ENCODE measurements at places on chromosomes 12 and 14.
A peak's percentile ranks its signal among the peaks of the same experiment; 100 is the strongest.

- no peak for DNase-seq
These were observed 18.8 kb upstream of the FAIM2 start for GRCh38 chr12:49922349-49923034.

DNA sequence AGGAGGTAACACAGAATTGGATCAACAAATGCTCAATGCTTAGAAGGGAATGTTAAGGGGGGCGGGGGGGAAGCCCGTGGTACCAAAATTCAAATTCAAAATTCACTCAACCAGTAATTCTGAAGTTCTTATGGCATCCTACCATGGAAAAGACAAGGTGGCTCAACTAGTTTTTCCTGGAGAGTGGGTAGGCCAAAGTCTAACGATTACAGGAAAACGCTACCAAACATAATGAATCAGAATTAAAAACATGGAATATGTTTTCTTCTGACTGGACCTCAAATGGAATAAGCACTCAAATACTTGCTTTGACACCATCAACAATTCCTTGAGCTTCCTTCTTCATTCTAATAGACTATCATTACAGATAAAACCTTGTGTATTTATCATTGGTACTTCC lies 2.3 kb downstream of the NACA start:
- DNase-seq = no peak

- DNase-seq = no peak
These were observed 8.8 kb upstream of the LGR5 start for GRCh38 chr12:71430756-71431155.

GRCh38 chr12:130126023-130126432 lies 36.2 kb upstream of the FZD10 start:
- DNase-seq = no peak

- DNase-seq = no peak
These were observed 854.7 kb downstream of the TMTC2 start for GRCh38 chr12:83541446-83541845.

GRCh38 chr12:6426882-6427671 lies 17.7 kb upstream of the CD27 start:
- peak; percentile 84 for DNase-seq

GRCh38 chr12:109462868-109463692 lies 14.0 kb downstream of the KCTD10 start:
- DNase-seq = no peak

DNA sequence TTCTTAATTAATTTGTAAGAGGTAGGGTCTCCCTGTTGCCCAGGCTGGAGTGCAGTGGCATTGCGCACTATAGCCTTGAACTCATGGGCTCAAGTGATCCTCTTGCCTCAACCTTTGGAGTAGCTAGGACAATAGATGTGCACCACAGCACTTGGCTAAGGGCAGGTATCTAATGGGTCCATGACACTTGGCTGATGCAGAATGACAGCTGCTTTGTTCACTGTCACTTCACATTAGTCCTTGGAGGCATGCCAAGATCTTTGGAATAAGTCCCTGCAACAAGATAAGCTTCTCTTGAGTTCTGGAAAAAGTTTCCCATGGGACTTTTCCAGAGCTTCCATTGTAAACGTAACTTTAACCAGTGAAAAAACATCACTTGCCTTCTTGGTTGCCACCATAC lies 23.4 kb downstream of the COQ6 start:
- DNase-seq = no peak
